ENCODE measurements at places on chromosomes 12 and 14.

- DNase-seq: no peak
Measured at GRCh38 chr14:103382376-103382775, 2.8 kb upstream of the MARK3 start.

DNA sequence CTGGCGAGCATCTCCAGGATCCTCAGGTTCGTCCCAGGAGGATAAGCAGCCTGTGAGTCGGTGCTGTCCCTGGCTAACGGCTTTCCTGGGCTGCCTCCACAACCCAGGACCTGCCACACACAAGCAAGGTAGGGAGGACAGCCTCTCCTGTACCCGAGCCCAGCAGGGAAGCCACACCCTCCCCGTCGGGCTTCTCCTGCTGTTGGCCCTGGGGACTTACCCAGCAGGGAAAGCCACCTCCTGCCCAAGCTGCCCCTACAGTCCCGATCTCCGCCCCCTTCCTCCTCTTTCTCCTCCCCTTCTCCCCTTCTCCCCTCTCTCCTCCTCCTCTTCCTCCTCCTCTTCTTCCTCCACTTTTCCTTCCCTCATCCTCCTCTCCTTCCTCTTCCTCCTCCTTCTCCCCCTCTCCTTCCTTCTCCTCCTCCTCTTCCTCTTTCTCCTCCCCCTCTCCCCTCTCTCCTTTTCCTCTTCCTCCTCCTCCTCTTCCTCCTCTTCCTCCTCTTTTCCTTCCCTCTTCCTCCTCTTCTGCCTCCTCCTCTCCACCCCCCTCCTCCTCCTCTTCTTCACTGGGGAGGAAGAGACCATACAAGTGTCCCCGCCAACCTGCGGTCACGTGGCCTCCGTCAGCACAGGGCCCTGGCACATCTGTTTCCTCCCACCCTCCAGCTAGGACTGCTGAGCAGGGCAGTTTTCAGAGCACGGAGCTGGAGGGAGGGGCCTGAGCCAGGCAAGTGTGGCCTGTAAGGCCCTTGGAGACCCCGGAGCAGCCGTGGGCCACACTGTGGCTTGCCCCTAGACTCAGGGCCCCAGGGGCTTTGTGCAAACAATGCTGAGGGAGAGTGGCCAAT, 17.3 kb upstream of the RFLNA start:
- DNase-seq: no peak

- no peak for DNase-seq
Measured at GRCh38 chr12:30144777-30145683, 361.3 kb upstream of the TMTC1 start.

DNA sequence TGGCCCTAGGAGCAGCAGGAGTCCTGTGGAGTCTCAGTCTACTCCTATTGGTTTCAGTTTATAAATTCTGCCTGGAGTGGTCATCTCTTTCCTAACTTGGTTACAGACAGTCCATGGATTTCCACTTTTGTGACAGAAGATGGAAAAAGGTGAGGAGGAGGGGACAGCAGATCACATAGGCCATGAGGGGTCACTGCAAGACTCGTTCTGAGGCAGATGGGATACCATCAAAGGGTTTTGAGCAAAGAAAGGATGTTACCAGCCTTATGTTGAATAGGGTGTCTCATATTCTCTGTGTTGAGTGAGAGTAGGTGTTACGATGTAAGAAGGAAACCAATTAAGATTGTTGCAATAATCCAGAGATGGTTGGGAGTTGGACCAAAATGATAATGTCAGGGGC, 15.3 kb downstream of the PDE3A start:
- DNase-seq: no peak

DNA sequence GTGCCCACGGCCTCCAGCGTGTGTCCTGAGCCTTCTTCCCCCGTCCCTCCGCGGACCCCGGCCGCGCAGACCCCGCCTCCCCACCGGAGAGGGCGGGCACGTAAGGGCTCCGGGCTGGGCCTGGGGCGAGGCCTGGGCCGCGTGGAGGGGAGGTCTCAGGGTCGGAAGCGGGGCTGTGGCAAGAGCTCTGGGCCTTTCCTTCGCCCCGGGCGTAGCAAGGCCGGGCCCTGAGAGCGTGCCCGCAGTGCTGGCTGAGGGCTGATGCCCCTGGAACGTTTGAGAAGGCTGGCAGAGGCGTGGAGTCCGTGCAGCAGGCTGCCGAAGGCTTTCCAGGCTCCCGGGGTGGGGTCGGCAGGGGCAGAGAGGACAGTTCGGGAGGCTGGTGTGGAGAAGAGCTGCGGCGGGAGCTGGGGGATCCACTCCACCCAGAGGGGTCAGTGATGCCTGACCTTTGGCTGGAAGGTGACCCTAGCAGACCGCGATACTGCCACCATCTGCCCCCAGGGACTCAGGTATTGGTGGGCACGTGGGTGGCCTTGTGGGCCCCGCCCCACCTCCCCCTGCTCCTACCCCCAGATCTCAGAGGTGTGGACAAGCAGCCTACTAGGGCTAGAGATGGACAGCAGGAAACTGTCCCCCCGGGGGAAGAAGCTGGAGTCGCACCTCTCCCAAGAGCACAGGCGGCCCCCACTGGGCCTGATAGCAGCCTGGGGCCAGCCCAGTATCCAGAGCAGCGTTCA, 558 bp downstream of the TEX22 start:
- DNase-seq: no peak

DNA sequence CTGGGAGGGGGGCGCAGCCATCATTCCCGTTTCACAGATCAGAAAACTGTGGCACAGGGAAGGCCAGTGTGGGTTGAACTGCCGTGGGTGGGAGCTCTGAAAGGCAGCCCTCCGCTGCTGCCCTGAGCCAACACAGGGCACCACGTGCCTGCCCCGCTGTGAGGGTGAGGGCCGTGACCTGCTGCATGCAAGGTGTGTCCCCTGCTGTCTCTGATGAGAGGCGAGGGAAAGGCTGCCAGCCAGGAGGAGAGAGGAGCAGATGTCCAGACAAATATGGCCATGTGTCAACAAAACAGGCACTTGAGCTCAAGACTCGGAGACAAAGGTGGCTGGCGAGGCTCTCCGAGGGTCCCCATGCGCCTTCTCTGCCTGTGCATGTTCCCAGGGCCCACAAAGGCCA, 108.8 kb downstream of the RBM19 start:
- DNase-seq: no peak

DNA sequence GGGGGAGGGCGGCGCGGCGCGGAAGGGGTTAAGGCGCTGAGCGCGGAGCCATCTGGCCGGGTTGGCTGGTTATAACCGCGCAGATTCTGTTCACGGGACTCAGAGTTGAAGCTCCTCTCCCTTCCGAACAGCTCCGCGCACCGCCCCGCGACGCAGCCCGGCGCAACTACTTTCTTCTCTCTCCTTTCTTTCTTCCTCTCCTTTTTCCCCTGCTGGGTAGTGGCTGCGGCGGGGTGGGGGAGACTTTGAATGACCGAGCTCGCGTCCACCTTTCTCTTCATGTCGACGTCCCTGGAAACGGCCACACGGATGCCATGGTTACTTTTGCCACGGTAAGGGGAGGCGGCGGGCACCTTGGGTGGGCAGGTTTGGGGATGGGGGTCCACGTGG, at the start of gene NTF3:
NTF3 (plus strand) TSS at position 98 of the 390 bp plus-strand sequence; CDS start at position 315, 217 bp downstream.
- DNase-seq: no peak
